K562 (cell line): ENCODE measurements at places on chromosomes 2 and 18. TPM values are rescaled to one million over a fixed set of nuclear protein-coding genes. Genes with fewer than 3 reads are reported as not detected.

GRCh38 chr2:155412598-155412997 lies 714.1 kb downstream of the KCNJ3 start:
- no peaks in the 10 kb centered on the region for H3K27me3 ChIP-seq
- DNase-seq = no peak
- no peaks in the 10 kb centered on the region for H3K4me1 ChIP-seq
- H3K27ac ChIP-seq = no peak overlapping the region
- H3K4me3 ChIP-seq = no peak overlapping the region

GRCh38 chr2:46793423-46794416 lies 121.9 kb downstream of the MCFD2 start:
- H3K4me1 ChIP-seq = no peaks in the 10 kb centered on the region
- no peak overlapping the region for H3K4me3 ChIP-seq
- H3K27me3 ChIP-seq = peaks cover 16% of the 10 kb centered on the region
- no peak for DNase-seq
- H3K27ac ChIP-seq = no peak overlapping the region

DNA sequence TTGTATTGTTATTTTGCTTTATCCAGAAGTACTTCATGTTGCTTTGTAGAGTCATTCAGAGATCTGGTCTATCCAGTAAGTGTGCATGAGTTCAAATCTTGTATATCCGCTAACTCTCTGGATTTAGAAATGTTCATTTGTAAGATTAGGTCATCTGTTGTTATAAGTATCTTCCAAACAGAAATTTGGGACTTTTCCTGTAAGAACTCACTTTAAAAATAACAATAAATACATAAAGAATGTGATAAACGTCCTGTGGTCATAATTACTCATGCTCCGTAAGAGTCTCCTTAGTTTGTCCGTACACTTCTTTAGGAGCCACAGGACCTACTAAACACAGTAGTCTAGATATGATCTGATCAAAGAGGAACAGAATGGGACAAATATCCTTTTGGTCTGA lies 699.9 kb upstream of the SLC8A1 start:
- no peak overlapping the region for H3K4me3 ChIP-seq
- no peaks in the 10 kb centered on the region for H3K27me3 ChIP-seq
- H3K27ac ChIP-seq = no peak overlapping the region
- no peaks in the 10 kb centered on the region for H3K36me3 ChIP-seq

- no peak for DNase-seq
- H3K27ac ChIP-seq = no peak overlapping the region
- H3K4me3 ChIP-seq = no peak overlapping the region
- no peaks in the 10 kb centered on the region for H3K36me3 ChIP-seq
- no peaks in the 10 kb centered on the region for H3K4me1 ChIP-seq
- H3K27me3 ChIP-seq = no peaks in the 10 kb centered on the region
Measured at GRCh38 chr2:179467960-179468359, 203.3 kb upstream of the SESTD1 start.

DNA sequence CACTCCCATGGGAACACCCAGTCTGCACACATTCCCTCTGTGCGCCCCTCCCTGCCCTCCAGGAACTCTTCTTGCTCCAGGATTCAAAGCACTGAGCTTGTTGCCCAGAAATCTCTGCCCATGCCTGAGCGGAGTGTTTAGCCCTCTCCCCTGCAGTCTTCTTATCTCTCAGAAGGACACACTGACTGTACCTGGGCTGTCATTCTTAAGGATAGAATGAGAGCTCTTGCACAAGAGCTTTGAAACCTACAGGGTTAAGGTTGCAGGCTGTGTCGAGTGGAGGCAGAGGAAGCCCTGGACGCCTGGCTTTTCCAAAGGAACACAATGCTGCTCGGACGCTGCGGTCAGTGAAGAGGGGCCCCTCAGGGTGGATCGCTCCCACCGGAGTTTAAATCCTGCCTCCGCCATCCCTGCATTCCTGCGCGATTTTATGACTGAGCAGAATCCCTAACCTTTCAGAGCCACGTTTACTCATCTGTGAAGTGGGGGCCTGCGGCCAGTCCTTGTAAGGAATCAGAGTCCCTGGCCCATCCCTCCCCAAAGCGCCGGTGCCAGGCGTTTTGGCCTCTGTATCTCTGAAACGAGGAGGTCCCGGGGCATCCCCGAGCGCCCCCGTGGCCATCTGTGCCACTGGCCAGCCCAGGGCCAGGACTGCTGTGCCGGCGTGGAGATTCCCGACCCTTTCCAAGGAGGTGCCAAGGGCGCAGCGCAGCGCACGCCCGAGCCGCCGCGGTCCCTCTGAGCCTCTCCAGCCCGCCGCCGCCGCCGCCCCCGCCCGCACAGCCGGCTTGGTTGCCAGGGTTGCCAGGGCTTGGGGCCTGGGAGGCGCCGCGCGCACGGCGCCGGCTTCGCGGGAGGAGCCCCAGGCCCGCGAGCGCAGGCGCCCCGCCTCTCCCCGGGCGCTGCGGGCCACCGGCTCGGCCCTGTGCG lies 58.9 kb downstream of the FAM168B start:
- peaks cover 14% of the 10 kb centered on the region for H3K4me1 ChIP-seq
- peaks cover 49% of the 10 kb centered on the region for H3K27me3 ChIP-seq
- no peaks in the 10 kb centered on the region for H3K36me3 ChIP-seq
- H3K27ac ChIP-seq = no peak overlapping the region

- DNase-seq = no peak
- H3K4me3 ChIP-seq = no peak overlapping the region
- no peak overlapping the region for H3K27ac ChIP-seq
- no peaks in the 10 kb centered on the region for H3K27me3 ChIP-seq
- H3K36me3 ChIP-seq = no peaks in the 10 kb centered on the region
Measured at GRCh38 chr2:115299199-115299598, 856.8 kb downstream of the DPP10 start.

DNA sequence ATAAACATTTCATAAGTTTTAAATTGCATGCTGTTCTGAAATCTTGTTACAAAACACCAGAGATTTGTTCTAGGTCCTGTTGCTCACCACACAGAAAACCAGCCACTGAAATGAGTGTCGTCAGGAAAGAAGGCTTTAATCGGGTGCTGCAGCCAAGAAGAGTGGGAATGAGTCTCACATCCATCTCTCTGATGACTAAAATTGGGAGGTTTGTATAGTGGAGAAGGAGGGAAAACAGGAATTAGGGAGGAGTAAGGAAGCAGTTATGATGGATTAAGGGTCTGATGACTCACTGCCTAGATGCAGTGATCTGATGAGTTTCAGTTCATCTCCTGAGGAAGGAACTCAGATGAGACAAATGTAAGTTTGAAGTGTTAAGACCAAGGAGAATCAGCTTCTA lies 42.1 kb upstream of the GPR39 start:
- H3K27ac ChIP-seq = no peak overlapping the region
- no peak overlapping the region for H3K4me3 ChIP-seq
- no peaks in the 10 kb centered on the region for H3K36me3 ChIP-seq
- H3K4me1 ChIP-seq = no peaks in the 10 kb centered on the region
- H3K27me3 ChIP-seq = no peaks in the 10 kb centered on the region
- no peak for DNase-seq

- H3K27ac ChIP-seq = no peak overlapping the region
- no peaks in the 10 kb centered on the region for H3K27me3 ChIP-seq
- no peaks in the 10 kb centered on the region for H3K36me3 ChIP-seq
- H3K4me3 ChIP-seq = no peak overlapping the region
- DNase-seq = peak; percentile 23
- peaks cover 5% of the 10 kb centered on the region; the same call in 1 of the 2 replicates for H3K4me1 ChIP-seq
Measured at GRCh38 chr2:190382851-190383250, 25.3 kb upstream of the MFSD6 start.

- H3K4me1 ChIP-seq = peaks cover 6% of the 10 kb centered on the region
- DNase-seq = no peak
- H3K36me3 ChIP-seq = no peaks in the 10 kb centered on the region
- H3K27ac ChIP-seq = no peak overlapping the region
- no peaks in the 10 kb centered on the region for H3K27me3 ChIP-seq
Measured at GRCh38 chr2:138476940-138477339, 24.6 kb upstream of the SPOPL start.

GRCh38 chr2:96869281-96869821 lies 529 bp downstream of the SEMA4C start:
- H3K4me1 ChIP-seq = peaks cover 34% of the 10 kb centered on the region
- peak overlapping the region; percentile 97 for H3K4me3 ChIP-seq
- no peaks in the 10 kb centered on the region for H3K27me3 ChIP-seq
- peak; percentile 71 for DNase-seq
- peak overlapping the region; percentile 95 for H3K27ac ChIP-seq
- H3K36me3 ChIP-seq = peaks cover 43% of the 10 kb centered on the region

- peaks cover 35% of the 10 kb centered on the region for H3K36me3 ChIP-seq
- peaks cover 69% of the 10 kb centered on the region for H3K4me1 ChIP-seq
- peak overlapping the region; percentile 83 for H3K27ac ChIP-seq
- no peaks in the 10 kb centered on the region for H3K27me3 ChIP-seq
- H3K4me3 ChIP-seq = peak overlapping the region; percentile 39
- DNase-seq = no peak
Measured at GRCh38 chr2:73984922-73985307, 205 bp downstream of the TET3 start.

GRCh38 chr2:11396021-11396420 lies 51.6 kb upstream of the ROCK2 start:
- no peak for DNase-seq
- H3K4me1 ChIP-seq = peaks cover 7% of the 10 kb centered on the region; the same call in 1 of the 2 replicates
- no peak overlapping the region for H3K4me3 ChIP-seq
- no peak overlapping the region for H3K27ac ChIP-seq

DNA sequence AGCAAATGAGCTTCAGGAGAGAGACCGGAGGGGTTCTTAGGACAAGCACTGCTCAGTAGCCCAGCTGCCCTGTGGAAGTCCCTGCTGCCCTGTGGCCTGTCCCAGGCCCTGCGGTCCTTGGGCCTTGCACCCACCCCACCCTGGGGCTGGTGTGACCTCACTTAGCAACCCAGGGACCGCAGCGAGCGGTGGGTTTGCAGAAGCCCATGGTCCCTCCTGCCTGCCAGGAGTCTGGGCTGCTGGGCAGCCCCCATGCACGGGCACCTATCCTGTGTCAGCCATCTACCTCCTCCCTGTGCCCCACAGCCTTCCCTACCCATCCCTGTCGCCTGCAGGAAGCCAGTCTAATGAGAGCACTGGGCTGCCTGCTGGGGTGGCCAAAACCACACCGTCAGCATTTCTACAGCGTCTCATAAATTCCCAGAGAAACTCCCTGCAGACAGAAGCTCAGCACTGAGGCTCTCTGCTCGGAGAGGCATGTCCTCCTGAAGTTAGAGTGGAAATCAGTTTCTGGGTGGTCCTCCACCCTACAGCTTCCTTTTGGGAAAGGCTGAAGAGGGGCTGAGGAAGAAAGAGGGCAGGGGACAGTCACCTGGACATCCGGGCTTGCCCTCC lies 231.1 kb upstream of the HS6ST1 start:
- H3K27ac ChIP-seq = no peak overlapping the region
- no peak for DNase-seq
- no peak overlapping the region for H3K4me3 ChIP-seq
- H3K36me3 ChIP-seq = no peaks in the 10 kb centered on the region
- no peaks in the 10 kb centered on the region for H3K4me1 ChIP-seq

- no peak overlapping the region for H3K27ac ChIP-seq
- H3K27me3 ChIP-seq = no peaks in the 10 kb centered on the region
- DNase-seq = no peak
- H3K4me3 ChIP-seq = no peak overlapping the region
- H3K4me1 ChIP-seq = no peaks in the 10 kb centered on the region; the same call in 1 of the 2 replicates
Measured at GRCh38 chr2:106161938-106162820, 31.9 kb downstream of the UXS1 start.

GRCh38 chr2:170739048-170739447 lies 23.9 kb downstream of the SP5 start:
- H3K4me3 ChIP-seq = no peak overlapping the region
- no peaks in the 10 kb centered on the region for H3K27me3 ChIP-seq
- H3K27ac ChIP-seq = no peak overlapping the region
- DNase-seq = no peak
- no peaks in the 10 kb centered on the region for H3K36me3 ChIP-seq

- no peak for DNase-seq
- peaks cover 6% of the 10 kb centered on the region for H3K27me3 ChIP-seq
- no peak overlapping the region for H3K27ac ChIP-seq
- no peaks in the 10 kb centered on the region for H3K4me1 ChIP-seq
- no peaks in the 10 kb centered on the region for H3K36me3 ChIP-seq
Measured at GRCh38 chr18:49669403-49669802, 107.5 kb downstream of the LIPG start.

Gene GPC1
- 0.78 and 0.82 TPM in 2 replicates for total RNA-seq

Gene PIEZO2
- 1.4 and 1.6 TPM in 2 replicates for total RNA-seq
